M059J (cell line): ENCODE measurements at places on chromosomes 4 and X. TPM values are rescaled to one million over a fixed set of nuclear protein-coding genes. Genes with fewer than 3 reads are reported as not detected.

Gene SYTL5
- total RNA-seq, result 18.2 and 23.1 TPM in 2 replicates

Gene TFE3
- total RNA-seq, result 40.9 and 71.6 TPM in 2 replicates

Gene ALAS2
- not detected in 2 replicates for total RNA-seq

Gene TMEM185A
- total RNA-seq, result 32.7 and 38.4 TPM in 2 replicates

Gene RXFP1
- 0.15 and 0.25 TPM in 2 replicates for total RNA-seq

Gene SSX4B
- not detected in 2 replicates for total RNA-seq

Gene HERC3
- 5.1 and 8.6 TPM in 2 replicates for total RNA-seq

Gene IDH3G
- total RNA-seq, result 131 and 165 TPM in 2 replicates

Gene SLC16A2
- 56.5 and 78.7 TPM in 2 replicates for total RNA-seq

Gene NR3C2
- 0.15 and 0.20 TPM in 2 replicates for total RNA-seq

Gene STK32B
- total RNA-seq, result 4.4 and 7.6 TPM in 2 replicates

Gene TMEM144
- total RNA-seq, result 3.3 TPM in 2 replicates

Gene MAOB
- 0.30 and 0.34 TPM in 2 replicates for total RNA-seq

Gene SYAP1
- 26.8 and 34.8 TPM in 2 replicates for total RNA-seq

Gene SH3TC1
- total RNA-seq, result 0.66 and 1.8 TPM in 2 replicates
